ENCODE measurements at places on chromosomes 5 and 9. TPM values are rescaled to one million over a fixed set of nuclear protein-coding genes. Genes with fewer than 3 reads are reported as not detected.
A peak's percentile ranks its signal among the peaks of the same experiment; 100 is the strongest.

Gene PRLR
- 0.25 TPM for total RNA-seq

Gene NME5
- total RNA-seq: not detected

Gene FAM169A
- total RNA-seq: 12.9 TPM

Gene BASP1
- total RNA-seq: 1.2 TPM

Gene MARCHF11
- not detected for total RNA-seq

Gene AK1
- 41.9 TPM for total RNA-seq

Gene ABHD17B
- total RNA-seq: 16.2 TPM

Gene GDA
- total RNA-seq: not detected

Gene SMC2
- 55.0 TPM for total RNA-seq

Gene NEURL1B
- total RNA-seq: 0.63 TPM

Gene TGFBI
- not detected for total RNA-seq

Gene C5orf34
- total RNA-seq: 21.7 TPM

Gene PRDM9
- not detected for total RNA-seq

Gene BHMT2
- total RNA-seq: not detected

Gene PAIP1
- 65.0 TPM for total RNA-seq

Gene TLE1
- total RNA-seq: 0.30 TPM

Gene ORM2
- total RNA-seq: not detected

DNA sequence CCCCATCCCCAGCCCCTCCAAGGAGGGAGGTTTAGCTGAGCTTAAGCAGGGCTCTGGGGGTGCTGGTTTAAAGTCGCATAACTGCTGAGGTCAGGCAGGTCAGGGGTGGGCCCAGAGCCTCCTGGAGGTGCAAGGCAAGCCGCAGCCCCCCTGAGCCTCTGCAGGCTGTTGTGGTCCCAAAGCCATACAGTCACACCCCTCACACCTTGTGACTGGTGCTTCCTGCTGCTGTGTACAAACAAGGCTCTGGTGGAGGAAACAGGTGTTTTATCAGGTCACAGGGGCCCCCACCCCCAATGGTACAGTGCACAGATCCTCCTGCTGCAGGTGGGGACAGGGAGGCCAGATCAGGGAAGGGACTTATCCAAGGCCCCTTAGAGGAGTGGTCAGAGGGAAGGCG lies 8.0 kb downstream of the TCF7 start:
- DNase-seq: no peak

- no peak for DNase-seq
Observed at GRCh38 chr5:116388564-116389258, 185.9 kb downstream of the SEMA6A start.

DNA sequence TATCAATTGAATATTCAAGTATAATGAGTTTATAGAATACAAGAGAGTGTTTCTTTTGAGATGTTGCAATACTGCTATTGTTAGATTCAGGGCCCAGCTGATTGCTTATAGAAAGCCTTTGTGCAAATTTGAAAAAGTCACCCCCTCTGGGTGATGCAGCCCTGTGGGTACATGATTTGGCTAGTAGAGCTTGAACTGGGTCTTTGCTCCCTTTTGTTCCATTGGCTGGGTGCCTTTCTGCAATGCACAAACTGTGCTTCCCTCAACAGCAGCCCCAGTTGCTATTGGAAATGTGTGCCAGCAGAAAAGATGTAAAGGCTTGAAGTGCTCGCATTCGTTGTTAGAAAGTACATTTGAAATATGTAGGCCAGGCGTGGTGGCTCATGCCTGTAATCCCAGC lies 61.8 kb upstream of the CEMIP2 start:
- no peak for DNase-seq

GRCh38 chr5:152142840-152143469 lies 218.3 kb upstream of the GLRA1 start:
- DNase-seq: peak; percentile 67

GRCh38 chr5:150058480-150059126 lies 27.8 kb downstream of the CSF1R start:
- no peak for DNase-seq

- DNase-seq: no peak
Observed at GRCh38 chr9:133518200-133518599, 6.6 kb downstream of the MYMK start.

GRCh38 chr5:105218018-105218417 lies 1655.4 kb upstream of the NUDT12 start:
- DNase-seq: no peak

- no peak for DNase-seq
Observed at GRCh38 chr5:104111632-104112031, 549.0 kb upstream of the NUDT12 start.

GRCh38 chr5:105817914-105818313 lies 1852.8 kb downstream of the EFNA5 start:
- no peak for DNase-seq

DNA sequence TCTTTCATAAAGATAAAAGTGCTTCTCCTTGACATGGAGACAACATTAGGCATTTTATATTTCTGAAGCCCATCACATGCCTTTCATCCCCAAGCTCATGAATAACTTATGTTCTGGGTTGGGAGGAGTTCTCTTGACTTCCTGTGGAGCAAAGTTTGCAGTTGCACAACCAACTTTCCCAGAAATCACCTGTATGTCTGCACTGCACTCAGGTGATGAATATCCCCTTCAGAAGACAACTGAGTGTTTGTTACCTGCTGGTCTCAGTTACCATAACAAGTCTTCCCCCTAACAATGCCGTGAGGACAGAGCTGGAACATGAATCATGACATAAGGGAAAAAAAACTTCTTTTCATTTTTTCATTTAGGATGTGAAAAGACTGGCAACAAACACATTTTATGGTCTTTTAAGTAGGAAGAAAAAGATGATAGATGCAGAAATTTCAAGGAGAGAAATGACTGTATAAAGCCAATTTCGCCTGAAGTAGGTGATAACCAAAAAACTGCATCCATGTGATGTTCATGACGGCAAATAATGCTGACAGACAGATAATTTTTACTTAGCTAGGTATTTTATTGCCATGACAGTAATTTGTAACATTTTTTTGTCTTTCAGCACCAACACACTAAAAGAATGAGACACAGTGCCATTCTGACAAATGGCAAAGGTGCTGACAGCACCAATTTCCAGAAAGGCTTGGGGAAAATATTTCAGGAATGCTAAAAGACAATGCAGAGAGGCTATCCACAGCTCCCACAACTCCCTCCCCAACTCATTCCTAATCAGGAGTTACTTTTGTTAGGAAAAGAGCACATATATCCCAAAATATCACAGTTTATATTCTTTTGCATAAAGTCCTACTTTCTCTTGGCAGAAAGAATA lies 656.3 kb downstream of the PRELID2 start:
- DNase-seq: no peak

DNA sequence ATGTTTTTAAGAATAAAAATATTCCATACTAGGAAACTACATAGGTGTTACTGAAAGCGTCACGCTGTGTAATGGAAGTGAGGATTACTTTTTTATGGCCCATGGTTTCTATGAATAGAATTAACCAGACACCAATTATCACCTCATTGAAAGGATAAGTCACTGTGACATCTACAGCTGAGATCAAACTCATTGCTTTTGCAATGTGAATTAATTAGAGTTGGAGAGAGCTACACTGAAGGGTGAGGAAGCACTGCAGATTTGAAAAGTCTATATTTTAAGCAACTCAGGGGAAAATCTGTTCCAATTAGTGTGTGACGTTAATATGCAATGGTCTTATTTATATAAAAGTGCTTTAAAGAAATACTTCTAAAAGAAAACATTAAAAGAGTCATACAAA lies 1300.1 kb upstream of the DMAC1 start:
- DNase-seq: no peak

DNA sequence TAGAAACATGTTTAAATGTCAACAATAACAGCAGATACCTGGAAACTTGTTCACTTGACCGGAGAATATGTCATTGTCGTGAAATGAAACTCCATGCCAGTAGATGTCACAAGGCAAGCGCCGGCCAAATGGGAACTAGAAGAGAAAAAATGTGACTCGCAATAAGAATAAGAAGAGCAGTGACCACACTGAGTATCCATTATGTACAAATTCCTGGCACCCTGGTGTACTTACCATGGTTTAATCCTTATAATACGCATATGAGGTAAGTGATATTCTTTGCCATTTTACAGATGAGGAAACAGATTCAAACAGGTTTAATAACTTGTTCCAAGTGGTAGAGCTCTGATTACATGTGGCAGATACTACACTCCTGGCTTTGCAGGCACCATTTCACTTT lies 53.9 kb downstream of the TTLL11 start:
- DNase-seq: no peak

GRCh38 chr9:109098171-109098959 lies 21.4 kb downstream of the TMEM245 start:
- DNase-seq: no peak

DNA sequence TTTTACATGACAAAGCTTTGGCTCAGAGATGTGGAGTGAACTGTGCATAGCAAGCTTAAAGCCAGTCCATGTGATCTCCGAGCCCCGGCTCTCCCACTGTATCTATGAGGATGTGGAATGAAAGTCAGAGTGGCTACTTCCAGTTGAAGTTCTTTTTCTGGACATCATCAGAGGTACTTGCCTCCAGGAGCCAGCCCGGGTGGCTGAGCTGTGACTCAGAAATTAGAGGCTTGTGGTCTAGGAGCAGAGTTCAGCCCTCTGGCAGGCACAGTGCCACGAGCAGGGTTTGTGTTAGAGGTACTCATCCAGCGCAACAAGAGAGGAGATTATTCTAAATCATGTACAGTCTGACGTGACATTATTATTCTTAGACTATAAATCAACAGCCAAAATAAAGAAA lies 322.5 kb downstream of the CDK5RAP2 start:
- no peak for DNase-seq

DNA sequence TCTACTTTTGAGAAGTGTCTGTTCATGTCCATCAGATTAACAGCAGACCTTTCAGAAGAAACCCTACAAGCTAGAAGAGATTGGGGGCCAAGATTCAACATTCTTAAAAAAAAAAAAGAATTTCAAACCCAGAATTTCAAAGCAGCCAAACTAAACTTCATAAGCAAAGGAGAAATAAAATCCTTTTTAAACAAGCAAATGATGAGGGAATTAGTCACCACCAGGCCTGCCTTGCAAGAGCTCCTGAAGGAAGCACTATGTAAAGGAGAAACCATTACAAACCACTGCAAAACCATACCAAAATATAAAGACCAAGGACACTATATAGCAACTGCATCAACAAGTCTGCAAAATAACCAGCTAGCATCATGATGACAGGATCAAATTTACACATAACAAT lies 124.6 kb upstream of the PDE4D start:
- DNase-seq: no peak

GRCh38 chr9:132412089-132412488 lies 2.1 kb downstream of the CFAP77 start:
- DNase-seq: peak; percentile 30

- no peak for DNase-seq
Observed at GRCh38 chr5:135497971-135498636, 37.7 kb downstream of the NEUROG1 start.

DNA sequence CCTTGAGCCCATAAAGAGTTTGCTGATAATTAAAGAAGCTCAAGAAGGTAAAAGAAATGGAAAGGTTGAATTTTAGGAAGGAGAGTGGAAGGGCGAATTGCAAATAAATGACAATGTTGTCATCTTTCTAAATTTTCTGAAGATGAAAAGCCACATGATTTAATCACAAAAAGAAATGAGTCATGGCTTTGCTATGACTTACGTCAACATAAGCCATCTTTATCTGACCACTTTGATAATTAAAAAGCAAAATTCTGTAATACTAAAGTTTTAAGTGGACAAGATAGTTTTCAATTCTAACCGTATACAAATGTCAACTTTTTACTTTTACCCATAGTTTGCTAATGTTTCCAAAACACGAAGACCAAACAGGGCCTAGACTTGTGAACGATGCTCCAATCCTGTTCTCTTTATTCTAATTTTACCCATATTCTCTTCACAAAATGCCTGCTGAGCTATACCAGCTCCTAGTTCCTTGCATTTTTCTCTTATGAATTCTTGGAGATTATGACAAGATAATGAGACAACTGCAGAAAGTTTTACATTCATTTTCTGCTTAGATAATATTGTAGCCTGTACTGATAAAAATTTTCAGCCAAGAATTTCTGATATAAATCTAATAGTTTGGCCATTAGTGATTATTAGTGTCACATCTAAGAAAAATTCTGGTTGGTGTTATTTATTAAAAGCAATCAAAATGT lies 21.8 kb upstream of the PRUNE2 start:
- no peak for DNase-seq

DNA sequence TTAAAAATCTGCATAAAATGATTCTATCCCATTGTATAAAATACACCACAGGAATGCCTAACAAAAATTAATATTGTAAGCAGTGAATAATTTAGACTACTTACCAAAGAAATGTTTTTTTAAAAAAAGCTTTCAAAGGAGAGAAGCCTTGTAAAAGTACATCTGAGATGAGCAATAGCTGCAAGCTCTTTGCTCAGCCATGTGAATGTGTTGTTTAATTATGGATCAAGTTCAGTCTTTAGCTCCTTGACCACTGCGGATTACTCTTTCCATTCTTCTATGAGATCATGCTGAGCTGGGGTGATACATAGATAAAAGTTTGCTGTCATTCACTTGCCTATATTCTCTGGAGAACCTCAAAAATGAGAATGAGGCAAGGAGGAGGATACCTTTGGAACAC lies 782.4 kb upstream of the ZNF608 start:
- no peak for DNase-seq

DNA sequence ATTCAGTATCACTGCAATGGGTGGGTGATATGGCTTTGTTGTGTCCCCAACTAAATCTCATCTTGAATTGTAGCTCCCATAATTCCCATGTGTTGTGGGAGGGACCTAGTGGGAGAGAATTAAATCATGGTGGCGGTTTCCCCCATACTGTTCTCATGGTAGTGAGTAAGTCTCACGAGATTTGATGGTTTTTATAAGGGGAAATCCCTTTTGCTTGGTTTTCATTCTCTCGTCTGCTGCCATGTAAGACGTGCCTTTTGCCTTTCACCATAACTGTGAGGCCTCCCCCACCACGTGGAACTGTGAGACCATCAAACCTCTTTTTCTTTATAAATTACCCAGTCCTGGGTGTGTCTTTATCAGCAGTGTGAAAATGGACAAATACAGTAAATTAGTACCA lies 9.5 kb upstream of the NANS start:
- no peak for DNase-seq
